NCI-H1436 treated with DMSO at 0.1 percent for 48 hours (cell line): ENCODE measurements at places on chromosomes 11 and 22.

DNA sequence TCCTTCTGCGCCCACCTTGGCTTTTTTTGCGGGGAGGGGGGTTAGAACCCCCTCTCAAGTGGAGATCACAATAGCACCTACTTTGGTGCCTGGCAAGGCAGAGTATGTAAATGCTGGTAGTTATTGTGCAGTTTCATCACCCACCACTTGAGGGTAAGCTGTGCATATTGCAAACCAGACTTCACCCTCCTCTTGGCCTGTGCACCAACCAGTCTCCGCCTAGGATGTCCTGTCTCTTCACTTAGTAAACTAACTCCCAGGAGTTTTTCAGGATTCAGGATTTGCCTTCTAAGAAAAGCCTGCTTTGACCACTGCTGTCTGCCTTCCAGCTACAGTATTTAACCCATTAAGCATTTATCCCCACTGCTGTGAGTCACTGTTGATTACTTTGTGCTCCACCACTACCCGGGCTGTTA lies 2.0 kb upstream of the UBXN1 start:
- DNase-seq = peak; percentile 33

DNA sequence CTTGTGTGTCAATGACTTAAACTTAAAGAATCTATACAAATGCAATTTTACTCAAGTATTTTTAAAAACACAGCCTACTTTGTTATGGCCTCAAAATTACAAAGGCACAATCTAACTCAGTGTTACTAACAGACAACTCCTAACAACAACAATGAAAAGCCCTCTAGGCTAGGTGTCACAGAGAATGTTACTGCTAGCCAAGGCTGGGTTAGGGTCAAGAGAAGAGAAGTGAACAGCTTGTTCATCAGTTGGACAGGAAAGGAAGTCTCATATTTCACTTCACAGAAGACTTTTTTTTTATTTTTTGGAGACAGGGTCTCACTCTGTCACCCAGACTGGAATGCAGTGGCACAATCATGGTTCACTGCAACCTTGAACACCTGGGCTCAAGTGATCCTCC lies 26.0 kb downstream of the CLDN25 start:
- DNase-seq = no peak

DNA sequence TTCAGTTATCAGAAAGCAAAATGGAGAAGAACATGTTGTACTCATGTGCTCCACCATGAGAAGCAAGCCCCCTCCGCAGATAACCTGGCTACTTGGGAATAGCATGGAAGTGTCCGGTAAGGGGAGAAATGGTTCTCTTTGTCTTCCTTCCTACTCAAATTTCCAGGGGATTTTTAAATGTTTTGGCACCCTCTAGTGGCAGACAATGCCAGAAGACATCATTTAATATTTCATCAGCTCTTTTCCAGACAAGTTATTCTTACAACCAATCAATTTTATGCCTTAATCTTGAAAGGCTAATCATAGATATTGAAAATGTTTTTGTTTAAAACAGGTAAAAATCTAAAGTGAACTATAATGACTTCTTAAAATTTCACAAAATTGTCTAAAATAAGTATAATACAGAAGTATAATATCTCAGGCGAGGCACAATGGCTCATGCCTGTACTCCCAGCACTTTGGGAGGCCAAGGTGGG lies 15.7 kb downstream of the CRTAM start:
- no peak for DNase-seq

DNA sequence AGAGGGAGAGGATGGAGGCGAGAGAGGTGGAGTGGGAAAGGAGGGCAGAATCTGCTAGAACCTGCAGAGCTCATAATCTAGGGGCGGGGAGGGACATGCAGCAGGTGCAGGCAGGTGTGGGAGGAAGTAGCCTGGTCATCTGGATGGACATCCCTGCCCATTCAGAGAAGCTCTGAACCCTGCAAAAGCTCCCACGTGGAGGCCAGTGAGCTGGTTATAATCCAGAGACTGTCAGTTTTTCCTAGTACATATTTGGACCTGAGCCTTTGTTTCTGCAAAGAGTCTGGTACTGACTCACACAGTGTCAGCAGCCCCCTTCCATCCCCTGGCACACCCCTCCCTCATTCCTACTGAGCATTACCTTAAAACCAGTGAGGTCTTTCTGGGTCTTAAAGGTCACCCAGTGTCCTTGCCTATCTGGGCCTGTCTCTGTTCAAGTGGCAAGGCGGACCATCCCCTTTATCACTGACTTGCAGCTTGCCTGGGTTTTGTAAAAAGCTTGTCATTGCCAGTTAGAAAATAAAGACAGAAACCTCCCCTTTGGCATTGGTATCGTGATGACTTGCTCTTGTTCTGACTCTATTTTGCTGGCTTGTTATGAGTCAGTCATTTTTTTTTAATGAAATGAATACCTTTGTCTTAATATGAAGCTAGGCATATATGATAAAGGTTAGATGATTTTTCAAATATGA lies 26.1 kb downstream of the PTPRJ start:
- DNase-seq = no peak

DNA sequence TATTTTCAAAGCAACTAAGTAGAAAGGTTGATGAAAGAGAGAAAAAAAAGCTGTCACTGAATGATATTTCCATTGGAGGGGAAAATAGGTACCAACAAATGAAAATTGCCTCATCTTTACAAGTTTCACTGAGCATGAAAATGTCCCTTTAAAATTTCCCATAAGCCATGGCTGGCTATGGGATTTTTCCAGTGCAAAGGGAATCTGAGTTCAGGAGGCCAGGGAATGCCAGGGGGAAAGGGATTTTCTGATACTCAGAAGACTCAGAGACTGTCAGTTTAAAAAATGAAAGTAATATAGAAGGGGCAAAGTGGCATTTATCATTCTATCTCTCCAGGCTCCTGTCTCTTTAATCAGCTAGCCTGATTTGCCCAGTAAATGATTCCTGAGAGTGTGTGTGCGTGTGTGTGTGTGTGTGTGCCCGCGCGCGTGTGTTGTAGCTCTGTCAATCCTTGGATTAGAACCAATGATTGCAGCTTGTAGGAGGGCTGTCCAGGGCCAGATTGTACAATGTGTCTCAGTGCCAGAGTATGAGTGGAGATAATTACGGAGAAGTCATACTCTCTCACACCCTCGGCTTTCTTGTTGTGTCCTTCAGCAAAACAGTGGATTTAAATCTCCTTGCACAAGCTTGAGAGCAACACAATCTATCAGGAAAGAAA lies at the start of gene NTM:
Gene NTM, plus strand, starts transcription at position 526 of the 662 bp plus-strand sequence.
- DNase-seq = no peak

DNA sequence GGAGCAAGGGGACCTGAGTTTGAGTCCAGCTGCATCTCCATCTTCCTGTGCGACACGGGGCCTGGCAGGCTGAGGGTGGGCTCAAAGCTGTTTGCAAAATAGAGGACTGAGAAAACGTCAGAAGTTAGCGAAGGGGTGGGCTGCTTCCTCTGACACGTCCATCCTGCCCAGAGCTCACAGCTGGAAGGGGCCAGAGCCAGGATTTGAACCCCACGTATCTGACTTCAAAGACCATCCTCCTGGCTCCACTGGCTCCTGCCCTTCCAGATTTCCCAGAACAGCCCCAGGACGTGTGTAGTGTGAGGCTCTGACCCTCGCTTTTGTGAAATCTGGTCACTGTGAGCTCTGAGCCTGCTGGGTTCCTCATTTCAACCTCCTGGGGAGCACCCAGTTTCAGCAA lies 56.3 kb downstream of the CD82 start:
- no peak for DNase-seq

DNA sequence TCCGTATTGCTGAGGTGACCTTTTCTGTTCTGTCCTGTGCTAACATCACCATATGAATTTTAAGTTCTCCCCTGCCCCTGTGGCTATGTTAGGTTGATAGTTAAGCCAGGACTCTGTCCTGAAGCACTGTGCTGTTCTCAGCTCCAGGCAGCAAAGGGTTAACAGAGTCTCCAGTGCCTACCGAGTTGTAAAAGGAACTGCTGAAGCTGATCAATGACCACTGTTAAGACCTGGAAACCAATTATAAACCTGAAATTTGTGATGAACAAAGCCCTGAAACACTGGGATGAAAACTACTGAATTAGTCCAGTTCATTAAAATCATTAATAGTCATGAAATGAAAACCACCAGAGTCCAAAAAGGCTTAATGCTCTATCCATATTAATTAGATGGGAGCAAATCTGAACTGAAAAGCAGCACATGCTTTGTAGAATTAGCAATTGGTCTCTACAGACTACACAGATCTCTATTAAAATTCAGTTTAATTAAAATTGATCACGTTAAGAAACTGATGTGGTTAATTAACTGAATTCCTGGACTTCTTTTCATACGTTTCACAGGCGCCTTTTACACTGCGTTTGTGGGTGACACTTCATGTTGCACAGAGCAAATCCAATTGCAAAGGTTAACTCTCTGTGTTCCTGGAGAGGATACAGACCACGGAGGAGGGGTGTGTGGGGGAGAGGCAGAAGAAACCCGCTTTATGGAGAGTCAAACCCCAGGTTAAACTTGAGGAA lies 188.5 kb upstream of the MPPED2 start:
- no peak for DNase-seq

DNA sequence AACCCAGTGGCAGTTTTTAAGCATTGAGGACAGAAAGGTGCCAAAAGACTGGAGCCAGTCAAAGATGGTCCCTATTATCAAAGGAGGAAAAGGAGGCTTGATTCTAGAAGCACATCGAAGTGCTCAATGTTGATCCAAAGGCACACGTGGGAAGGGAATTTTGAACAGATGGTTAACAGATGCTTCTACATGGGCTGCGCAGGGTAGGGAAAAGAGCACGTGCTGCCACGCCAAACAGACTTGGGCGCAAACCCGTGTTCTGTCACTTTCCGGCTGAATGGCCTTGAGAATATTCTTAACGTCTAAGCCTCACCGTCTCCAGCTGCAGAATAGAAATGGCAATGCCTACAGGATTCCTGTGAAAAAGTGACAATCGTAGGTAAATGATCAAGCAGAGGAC lies 217.9 kb upstream of the MTNR1B start:
- DNase-seq = no peak

- no peak for DNase-seq
Measured at GRCh38 chr11:73140213-73141030, 1.7 kb downstream of the FCHSD2 start.

DNA sequence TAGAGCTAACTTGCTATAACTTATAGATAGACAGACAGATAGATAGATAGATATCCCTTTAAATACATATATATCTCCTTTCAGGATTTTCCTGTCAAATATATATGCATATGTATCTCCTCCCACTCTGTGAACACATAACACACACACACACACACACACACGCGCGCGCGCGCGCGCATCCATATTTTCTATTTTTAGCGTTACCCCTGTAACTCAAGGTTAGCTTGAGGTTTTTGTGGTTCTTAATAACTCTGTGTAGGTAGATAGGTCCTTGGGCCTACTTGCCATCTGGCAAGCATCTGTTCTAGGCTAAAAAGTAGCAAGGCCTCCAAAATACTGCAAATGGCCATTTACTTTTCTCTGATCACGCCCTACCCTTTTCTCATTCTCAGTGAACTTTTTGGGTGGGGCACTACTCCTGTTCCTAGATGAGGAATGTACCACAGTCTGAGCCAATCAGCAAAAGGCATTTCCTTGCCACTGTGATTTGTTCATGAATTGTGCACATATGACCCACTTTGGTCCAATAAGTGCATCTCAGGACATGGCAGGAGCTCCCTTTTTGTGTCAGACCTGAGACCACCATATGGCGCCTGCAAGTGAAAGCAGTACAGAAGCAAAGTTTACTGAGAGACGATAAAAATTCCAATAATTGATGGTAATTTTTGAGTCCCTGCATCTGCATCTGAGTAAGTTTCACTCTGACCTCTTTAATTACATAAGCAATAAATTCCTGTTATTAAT lies 740.5 kb upstream of the API5 start:
- no peak for DNase-seq

DNA sequence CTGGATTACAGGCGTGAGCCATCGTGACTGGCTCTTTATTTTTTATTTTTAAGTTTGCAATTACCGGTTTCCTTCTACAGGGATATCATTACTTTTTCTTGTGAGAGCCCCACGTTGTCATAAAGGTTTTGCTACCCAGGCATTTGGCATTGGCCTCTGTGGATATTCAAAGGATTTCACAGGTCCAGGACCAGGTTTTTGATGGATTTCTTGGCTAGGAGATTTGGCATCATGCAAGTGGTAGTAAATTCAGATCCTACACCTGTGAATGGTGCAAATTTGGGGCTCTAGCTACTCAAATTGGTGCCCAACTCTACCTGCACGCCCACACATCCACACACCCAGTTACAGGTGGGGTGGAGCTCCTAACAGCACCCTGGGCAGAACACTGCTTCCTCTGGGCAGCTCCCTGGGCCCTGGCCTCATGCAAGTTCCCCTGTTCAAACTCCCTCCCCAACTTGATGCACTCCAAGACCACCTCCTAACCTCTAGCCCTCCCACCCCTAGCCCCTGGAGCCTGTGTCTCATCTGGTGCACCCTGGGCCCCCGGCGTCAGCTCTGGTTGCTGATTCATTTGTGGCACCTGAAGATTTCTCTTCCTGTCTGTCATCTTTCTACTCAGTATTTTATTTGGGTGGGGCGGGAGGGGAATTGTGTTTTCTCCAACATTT lies 9.3 kb upstream of the MRGPRD start:
- DNase-seq = no peak

GRCh38 chr11:111376181-111376871 lies 2.7 kb downstream of the POU2AF1 start:
- no peak for DNase-seq

GRCh38 chr11:27248576-27249509 lies 114.2 kb downstream of the CCDC34 start:
- no peak for DNase-seq

GRCh38 chr11:114604179-114604813 lies 8.7 kb upstream of the NXPE4 start:
- no peak for DNase-seq

DNA sequence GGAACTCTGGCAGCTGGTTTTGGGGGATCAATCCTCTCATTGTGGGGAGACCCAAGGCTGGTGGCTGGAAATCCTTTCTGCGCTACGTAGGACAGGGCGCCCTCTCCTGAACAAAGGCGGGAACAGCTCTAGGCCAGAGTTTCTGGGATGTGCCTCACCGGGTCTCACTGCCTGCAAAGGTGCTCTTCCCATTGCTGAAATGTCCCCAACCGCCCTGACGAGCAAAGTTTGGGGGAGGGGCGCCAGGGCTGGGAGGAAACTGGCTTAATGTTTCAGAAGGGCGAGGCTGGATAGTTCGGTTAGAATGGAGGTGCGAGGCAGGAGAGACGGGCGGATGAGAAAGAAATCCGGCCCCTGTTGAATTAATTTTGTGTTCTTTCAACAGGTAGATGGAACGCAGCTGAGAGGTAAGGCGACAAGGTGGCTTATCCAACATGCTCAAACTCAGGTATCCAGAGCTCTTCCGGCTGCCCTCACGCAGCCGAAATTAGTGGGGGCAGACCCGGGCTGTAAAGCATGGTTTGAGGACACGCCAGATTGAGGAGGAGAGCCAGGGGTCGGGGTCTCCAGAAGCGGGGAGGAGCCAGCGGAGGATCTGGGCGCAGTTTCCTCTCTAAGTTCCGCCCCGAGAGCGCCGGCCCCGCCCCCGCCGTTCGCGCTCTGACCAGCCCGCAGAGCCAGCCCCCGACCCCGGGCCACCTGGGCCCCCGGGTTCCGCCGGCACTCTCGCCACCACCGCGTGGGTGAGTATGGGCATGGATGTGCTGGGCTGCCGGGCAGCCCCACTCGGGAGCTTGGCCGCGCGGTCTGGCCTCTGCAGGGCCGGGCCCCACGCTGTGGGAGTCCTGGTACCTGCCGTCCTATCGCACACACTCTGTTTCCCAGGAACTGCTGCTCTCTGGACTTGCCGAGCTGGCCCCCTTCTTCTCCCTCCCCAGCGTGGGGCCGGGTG lies at the start of gene PGAP2:
Gene PGAP2, plus strand, starts transcription at position 652 of the 952 bp plus-strand sequence. CDS start 2,700 bp downstream, outside the sequence.
- DNase-seq = peak; percentile 25
